NCI-H1694 treated with DMSO at 0.1 percent for 48 hours (cell line): ENCODE measurements at places on chromosomes 13 and 19.

GRCh38 chr13:111516712-111517640 is 196.5 kb downstream of the TEX29 start:
- DNase-seq = no peak

DNA sequence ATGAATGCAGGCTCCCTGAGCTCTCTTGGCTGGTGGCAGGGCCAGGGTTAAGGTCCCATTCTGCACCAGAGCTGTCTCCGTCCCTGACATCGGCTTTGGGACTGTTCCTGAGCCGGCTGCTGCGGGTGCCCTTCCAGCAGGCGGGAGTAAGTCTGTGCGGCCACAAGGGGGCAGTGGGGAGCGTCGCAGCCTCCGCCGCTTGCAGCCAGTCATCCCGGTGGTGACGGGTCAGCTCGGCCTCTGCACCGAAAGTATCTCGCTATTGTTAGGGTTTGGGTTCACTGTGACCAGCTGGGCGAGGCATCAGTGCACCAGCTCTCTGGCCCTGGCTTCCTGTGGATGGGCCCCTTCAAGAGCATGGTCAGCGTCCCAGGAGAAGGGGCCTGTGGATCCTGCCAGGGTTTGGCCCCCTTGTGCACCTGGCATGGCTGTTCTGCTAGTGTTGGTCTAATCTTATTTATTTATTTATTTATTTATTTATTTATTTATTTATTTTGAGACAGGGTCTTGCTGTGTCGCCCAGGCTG is 15.1 kb downstream of the NDUFB7 start:
- DNase-seq = peak; percentile 34

- no peak for DNase-seq
Observed at GRCh38 chr13:112972867-112973576, 4.0 kb downstream of the MCF2L start.

- DNase-seq = no peak
Observed at GRCh38 chr13:75705395-75705794, 69.3 kb downstream of the LMO7 start.

GRCh38 chr19:33215438-33216197 is 10.0 kb downstream of the SLC7A10 start:
- no peak for DNase-seq

- no peak for DNase-seq
Observed at GRCh38 chr19:6723108-6723618, 2.7 kb upstream of the C3 start.

DNA sequence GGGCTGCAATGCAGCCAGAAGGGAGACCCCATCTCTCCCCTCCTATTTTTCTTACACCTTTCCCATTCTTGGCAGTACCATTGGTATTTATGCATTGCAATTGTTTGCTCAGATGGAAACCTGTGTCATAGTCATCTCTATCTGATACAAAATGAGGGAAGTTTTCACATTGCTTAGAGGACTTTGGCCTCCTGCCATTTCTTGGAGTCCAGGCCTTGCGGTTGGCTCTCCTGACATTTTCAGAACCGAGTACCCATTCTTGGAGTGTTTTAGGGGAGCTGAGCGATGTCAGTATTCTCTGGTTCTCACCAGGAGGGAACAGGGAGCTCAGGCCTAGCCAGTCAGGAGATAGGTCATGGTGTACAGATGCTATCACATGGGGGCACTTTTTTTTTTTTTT is 1.5 kb downstream of the SIN3B start:
- no peak for DNase-seq

DNA sequence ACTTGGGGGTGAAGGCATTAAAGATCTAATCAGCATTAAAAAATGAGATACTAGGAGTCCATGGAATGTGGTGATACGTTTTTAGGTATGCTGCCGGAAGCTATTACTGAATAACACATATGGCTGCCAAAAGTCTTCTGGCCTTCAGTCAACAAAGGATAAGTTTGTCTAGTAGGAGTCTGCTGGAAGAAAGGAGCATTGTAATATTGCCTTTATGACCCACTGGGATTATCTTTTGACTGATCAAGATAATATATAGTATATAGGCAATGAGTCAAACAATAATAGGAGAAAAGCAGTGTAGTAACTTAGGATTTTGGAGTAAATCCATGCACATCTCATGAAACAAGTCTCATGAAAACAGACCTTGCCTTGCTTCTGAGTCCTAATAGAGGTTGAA is 295.4 kb downstream of the SLITRK6 start:
- no peak for DNase-seq

GRCh38 chr13:78491978-78492377 is 111.4 kb downstream of the POU4F1 start:
- DNase-seq = no peak

- no peak for DNase-seq
Observed at GRCh38 chr13:51758691-51759090, 45.3 kb downstream of the DHRS12 start.

DNA sequence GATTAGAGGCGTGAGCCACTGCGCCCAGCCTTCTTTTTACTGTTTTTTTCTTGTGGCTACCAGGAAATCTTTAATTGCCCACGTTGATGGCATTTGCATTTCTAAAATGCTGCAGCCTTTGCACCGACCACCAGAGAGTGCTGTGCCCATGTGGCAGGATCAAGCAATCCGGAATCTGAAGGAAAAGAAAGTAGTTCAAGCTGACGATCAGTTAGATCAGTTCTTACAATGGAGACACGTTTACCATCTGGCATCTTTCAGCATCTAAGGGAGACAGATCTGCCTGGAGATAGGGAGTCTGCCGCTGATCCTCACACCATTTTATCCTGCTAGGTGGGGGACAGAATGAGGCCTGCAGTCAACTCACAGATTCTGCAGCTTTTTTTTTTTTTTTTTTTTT is 19.9 kb downstream of the TINCR start:
- DNase-seq = no peak

- DNase-seq = no peak
Observed at GRCh38 chr13:77717508-77717907, 20.0 kb downstream of the SLAIN1 start.

DNA sequence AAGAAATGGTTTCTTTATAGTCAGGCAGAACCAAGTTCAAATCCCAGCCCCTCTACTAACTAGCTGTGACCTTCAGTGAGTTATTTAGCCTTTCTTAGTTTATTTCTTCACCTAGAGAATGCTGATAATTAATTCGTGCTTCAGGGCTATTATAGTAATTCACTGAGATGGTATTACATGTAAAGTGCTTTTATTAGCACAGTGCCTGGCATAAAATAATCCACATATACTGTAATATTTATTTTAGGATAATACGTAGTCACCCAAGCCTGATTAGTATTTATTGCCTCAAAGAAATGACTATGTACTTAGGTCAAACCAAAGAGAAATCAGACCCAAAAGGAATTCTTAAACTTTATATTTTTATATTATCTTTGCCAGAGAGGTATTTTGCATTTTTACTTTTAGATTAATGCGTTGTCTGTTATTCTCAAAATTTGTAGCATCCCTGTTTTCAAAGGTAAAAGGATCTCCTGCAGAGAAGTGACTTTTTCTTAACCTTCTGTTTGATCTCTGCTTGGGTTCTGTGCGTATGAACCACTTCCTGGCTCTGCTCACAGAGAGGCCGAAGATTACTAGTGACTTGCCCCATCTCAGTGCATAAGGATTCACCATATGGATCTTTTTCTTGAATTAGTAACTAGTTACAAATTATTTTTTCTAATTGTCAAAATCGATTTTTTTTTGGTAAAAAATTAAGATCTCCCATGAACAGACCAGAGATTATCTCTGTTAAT is 19.7 kb downstream of the UBAC2 start:
- DNase-seq = no peak

DNA sequence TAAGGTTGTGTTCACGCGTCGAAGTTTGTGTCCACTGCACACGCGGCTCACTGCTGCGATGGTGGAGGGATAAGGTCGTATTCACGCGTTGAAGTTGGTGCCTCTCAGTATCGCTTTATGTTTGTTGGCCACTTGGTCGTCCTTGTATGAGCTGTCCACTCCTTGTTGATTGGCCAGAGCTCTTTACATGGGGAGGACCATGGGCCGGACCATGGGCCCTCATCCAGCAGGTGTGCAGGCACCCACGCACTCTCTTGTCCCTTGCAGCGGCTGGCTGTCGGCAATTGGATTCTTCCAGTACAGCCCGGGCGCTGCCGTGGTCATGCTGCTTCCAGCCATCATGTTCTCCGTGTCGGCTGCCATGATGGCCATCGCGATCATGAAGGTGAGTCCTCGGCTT is 17.6 kb downstream of the ADAT3 start:
- no peak for DNase-seq

DNA sequence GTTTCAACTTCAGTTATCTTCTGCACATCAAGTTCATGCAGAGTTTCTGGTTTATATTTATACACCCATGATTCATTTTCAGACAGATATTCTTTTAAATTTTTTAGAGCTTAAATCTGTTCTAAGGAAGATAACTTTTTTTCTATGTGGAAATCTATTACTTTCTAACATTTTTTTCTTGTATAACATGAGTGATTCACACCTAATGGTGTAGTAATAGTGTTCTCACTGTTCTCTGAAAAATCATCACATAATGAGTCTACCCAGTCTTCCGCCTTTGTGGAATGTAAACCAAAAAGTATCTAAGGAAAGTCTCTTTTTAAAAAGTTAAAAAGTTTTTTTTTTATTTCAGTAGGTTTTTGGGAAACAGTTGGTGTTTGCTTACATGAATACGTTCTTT is 70.8 kb downstream of the FNDC3A start:
- DNase-seq = no peak

DNA sequence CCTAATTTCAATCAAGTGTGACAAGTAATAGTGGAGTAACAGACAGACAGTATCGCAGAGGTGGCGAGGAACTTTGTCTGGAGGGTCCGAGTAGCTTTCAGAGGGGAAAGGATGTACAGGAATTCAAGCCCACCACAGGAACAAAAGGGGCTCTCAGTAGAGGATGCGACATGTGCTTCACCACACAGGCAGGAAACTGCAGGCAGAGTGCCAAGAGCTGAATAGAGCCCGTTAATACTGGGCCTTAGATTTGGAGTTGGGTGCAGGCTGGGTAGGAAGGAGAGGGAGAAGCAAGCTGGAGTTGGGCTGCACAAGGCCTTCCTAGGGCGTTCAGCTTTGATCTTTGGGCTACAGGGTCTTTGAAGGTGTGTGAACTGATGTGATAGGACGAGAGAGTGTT is 1.2 kb downstream of the CCDC70 start:
- DNase-seq = no peak

- DNase-seq = no peak
Observed at GRCh38 chr19:55579766-55580621, 654 bp downstream of the ZNF579 start.
